ENCODE measurements at places on chromosomes 12 and 14.

GRCh38 chr14:90426663-90427062 is 29.8 kb downstream of the CALM1 start:
- no peak for DNase-seq

DNA sequence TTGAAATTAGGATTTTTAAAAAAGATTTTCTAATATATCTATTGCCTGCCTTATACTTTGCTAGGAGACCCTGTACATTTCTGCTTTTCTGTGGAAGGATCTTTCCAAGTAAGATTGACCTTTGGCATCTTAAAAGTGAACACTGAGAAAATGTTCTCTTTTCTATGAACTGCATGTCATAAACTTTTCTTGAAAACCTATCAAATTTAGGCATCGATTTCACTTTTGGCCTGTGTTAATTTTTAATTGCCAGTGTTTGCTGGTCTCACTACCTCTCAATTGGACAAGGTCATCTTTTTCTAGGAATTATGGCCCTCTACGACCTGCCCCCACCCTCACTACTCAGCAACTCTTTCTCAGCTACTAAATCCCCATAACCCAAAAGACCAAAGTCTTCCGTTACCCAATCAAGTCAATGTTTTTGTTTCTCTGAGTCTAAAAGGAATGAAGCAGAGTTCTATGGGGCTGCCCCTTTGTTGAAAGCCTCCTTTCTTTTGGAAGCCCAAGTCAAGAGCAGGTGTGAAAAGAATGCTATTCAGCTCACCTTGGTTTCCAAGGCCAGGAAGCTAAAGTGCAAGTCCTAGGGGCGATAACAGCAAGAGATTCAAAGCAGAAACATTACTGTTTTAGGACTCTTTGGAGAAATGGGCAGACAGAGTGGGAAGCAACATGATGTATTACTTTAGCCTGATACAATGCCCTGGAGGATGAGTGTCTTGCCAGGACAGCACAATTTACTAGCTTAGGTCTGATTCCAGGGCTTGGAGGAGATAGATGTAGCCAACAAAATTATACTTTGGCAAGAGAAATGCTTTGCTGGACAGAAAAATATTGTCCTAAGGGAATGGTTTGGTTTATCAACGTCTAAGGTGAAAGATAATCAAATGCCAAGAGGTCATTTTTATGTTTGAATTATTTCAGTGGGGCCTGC is 55.0 kb downstream of the IGF1 start:
- DNase-seq: no peak

DNA sequence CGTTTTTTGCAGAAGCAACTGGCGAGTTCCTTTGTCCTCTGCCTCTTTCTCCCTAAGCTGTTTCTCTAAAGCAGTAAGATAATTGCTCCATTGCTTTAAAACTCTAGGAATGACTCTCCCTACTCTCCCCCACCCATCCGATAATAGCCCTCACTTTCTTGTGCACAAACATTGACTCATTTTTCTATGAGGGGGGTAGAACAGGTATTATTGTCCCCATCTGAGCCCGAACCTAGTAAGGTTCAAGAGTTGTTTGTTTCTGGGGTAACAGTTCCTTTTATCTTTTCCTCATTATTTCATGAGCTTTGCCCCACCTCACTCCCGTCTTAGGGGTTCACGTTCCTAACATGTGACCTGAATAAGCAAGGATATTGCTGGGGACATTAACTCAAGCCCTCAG is 190.6 kb downstream of the EMP1 start:
- DNase-seq: no peak

GRCh38 chr12:60345442-60345841 is 749.6 kb downstream of the SLC16A7 start:
- no peak for DNase-seq
